GM23338 (cell line): ENCODE measurements at places on chromosomes 13 and 19.
A peak's percentile ranks its signal among the peaks of the same experiment; 100 is the strongest.

GRCh38 chr13:77919246-77919920 is 752 bp upstream of the EDNRB start:
- peak; percentile 69 for DNase-seq

GRCh38 chr19:46466536-46467196 is 4.7 kb downstream of the PNMA8A start:
- DNase-seq: no peak

DNA sequence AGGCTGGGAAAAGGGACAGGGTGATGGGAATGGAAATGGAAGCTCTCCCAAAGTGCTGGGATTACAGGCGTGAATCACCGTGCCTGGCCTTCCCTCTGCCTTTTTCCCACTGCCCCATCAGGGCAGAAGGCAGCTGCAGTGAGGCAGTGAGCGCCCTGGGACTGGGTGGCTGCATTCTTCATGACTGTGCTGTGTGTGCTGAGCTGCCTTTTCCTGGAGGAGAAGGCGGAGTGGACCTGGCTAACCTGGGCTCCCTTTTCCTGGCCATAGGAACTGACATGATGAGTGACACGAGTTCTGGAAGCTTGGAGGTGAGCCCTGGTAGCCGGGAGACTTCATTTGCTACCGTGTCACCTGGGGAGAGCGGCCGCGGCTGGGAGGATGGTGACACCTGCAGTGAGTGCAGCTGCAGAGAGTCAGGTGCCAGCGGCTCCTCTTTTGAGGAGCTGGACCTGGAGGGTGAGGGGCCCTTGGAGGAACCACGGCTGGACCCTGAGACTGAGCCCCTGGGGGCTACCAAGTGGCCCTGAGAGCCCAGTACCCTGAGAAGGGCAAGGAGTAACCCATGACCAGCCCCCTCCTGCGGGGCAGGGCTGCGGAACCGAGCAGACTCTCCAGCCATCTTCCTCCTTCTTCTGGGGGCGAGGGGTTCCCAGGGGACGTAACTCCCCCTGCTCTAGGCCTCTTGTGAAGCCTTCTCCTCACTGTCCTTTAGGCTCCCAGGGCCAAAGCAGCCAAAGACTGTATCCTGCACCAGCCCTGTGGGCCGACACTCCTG is 26.3 kb upstream of the ZNF492 start:
- DNase-seq: no peak

DNA sequence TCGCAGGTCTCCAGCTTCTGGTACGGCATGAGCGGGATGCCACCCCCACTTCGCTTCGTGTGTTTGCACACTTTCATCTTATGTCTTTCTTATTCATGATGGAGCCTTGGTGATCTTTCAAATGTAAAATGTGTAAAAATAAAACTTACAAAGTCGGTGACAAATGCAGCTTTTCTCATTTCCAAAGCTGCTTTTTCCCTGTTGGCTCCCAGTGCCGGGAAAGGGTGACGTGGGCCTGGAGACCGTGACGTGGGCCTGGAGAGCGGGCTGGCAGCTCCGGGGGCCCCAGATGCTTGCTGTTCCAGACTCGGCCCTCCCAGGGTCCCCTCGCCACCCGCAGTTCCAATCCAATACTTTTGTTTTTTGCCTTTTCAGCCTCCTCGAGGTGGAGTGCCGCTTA is 101.4 kb downstream of the KDM4B start:
- no peak for DNase-seq

- DNase-seq: no peak
Measured at GRCh38 chr13:75960538-75960994, 324.4 kb downstream of the LMO7 start.

DNA sequence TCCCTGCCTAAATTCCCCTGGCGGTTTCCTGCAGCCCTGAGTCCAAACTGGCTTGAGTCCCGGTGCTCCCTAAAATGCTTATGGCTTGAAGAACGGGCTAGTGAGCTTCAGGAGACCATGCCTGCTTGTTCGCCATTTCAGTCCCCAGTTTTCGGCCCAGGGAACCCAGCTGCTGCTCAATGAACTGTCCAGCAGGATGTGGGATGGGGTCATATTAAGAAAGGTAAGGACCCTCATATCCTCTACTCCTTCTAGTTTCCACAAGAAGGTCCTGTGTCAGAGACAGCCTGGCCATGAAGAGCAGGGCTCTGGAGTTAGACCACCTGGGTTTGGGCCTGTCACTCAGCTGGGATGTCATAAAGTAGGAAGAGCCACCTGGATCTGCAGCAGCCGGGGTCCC is 17.0 kb upstream of the SPC24 start:
- DNase-seq: no peak

DNA sequence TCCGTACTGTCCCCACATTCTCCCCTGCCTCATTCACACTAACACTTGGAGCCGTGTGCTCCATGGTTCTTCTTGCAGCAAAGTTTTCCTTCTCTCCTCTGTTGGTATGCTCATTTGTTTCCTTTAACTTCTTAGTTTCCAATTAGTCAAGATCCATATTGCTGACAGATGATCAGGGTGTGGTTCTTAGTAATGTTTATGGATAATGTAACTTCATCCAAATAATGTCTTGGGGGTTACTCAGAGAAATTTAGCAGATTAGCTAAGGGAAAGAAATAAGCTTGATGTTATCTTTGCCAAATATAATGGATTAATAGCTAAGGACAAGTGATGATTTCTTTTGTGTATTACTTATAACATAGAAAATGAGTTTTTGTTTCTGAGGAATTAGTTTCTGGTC is 174.4 kb downstream of the NUFIP1 start:
- DNase-seq: no peak

DNA sequence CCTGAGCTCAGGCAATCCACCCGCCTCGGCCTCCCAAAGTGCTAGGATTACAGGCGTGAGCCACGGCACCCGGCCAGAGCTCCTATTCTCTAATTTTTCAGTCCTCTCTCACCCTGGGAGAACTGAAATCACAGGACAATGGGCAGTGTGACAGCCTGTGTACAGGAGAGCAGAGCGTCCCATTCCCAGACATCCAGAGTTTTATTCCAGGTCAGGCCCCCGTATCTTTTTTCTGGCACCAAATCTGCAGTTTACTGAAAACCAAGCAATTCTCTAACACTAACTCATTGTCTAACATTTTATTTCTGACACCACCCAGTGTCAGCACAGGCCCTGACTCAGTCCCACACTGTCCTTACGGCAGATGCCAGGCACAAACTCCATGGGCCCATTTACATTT is 6.7 kb downstream of the ZNF708 start:
- DNase-seq: no peak

GRCh38 chr13:23578411-23579071 is 8.3 kb downstream of the TNFRSF19 start:
- peak; percentile 74 for DNase-seq

- DNase-seq: peak; percentile 30
Measured at GRCh38 chr13:109026266-109026665, 396.9 kb downstream of the MYO16 start.

DNA sequence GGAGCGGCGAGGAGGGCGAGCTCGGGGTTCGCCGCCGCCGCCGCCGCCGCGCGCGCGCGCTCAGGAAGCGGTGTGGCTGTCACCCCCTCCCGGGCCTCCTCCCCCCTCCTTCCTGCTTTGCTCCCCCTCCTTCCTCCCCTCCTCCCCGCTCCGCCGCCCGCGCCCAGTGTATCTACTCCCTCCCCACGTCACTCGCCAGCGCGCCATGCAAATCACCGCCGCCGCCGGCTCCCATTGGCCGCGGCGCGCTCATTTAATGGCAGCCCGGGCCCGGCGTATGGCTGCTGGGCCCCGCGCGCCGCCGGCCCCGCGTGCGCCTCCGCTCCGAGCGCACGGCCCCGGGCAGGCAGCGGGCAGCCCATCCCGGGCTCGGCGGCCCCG is 335 bp upstream of the SOX1 start:
- DNase-seq: peak; percentile 92

DNA sequence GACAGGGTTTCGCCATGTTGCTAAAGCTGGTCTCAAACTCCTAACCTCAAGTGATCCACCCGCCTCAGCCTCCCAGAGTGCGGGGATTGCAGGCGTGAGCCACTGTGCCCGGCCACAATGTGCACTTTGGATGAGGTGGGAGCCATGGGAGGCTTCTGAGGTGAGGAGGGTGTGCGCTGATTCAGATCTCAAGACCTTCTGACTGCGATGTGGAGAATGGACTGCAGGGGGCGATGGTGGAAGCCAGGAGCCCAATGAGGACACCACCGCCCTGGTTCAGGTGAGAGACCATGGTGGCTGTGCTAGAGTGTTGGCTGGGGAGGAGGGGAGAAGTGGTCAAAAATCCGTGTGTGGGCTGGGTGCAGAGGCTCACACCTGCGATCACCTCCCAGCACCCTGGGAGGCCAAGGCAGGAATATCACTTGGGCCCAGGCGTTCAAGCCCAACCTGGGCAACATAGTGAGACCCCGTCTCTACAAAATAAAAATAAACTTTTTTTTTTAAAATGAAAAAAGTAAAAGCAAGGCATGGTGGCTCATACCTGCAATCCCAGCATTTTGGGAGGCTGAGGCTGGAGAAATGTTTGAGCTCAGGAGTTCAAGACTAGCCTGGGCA is 5.6 kb downstream of the INAFM1 start:
- DNase-seq: peak; percentile 89

- no peak for DNase-seq
Measured at GRCh38 chr13:99296398-99296797, 10.8 kb downstream of the GPR183 start.

DNA sequence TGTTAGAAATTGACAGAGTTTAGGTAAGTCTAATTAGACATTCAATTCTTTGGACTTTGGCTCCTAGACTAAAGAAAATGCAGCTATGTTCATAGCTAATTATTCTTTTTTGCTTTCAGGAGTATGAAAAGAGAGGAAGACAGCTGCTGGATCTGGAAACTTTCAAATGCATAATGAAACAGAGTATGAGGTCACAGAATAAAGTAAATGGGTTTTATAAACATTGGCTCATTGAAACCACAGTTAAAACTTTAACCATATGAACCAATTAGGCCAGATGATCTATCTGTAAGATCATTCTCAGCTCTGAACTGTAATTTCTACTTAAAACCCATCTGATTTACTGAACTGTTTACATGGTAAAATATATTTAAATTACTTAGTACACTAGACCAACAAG is 82.7 kb downstream of the TEX26 start:
- DNase-seq: no peak

GRCh38 chr19:19580418-19580817 is 38.1 kb downstream of the PBX4 start:
- DNase-seq: no peak

DNA sequence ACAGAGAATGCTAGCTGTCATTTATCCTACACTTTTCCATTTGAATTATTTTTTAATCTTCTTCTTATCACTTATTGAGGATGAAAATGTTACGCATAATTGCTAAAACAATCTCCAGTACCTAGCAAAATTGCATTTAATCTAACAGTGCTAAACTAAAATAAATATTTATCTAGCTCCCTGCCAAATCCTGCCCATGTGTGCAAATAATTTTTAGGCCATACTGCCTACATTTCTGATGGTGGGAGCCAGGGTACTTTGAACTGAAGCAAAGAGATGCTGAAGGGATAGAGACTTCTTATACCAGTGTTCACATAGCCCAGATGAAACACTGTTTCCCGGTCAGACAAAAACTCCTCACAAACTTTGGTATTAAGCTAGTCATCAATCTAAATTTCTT is 1268.7 kb upstream of the PCDH20 start:
- DNase-seq: no peak

GRCh38 chr13:84524586-84524985 is 642.3 kb upstream of the SLITRK1 start:
- DNase-seq: no peak

GRCh38 chr19:469833-470232 is 9.0 kb upstream of the SHC2 start:
- no peak for DNase-seq

DNA sequence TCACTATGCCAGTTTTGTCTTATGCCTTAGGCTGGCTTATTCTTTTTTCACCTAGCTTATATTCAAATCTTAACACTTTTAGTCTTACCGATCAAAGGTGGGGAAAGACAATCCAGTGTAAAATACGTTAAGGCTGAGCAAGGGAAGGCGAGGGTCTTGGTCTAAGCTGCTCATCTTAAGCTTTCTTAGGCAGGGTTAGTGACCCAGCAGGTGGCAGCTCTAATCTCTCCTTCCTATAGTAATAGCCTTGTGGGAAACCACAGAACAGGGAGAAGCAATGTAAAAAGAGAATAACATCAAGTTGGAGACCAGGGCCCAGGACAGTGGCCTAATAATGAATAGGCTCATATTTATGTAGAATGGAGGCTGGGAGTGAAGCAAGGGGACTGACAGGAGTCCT is 45.9 kb downstream of the COG3 start:
- peak; percentile 10 for DNase-seq

- no peak for DNase-seq
Measured at GRCh38 chr13:91557328-91558090, 159.1 kb downstream of the GPC5 start.

DNA sequence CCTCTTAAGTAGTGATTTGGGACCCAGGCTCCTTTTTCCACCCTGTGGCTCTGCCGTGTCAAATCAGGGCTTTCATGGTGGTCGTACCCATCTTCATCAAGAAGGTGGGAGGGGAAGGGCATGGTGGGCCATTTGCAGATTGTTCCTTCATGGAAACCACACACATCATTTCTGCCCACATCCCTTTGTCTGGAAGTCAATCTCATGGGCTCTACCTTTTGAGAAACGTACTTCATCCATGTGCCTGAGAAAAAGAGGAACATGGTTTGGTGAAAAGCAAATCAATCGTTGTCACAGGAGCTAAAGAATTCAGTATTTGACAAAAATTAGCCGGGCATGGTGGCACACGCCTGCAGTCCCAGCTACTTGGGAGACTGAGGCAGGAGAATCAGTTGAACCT is 233.4 kb downstream of the FOXO1 start:
- DNase-seq: no peak

- DNase-seq: no peak
Measured at GRCh38 chr19:51789061-51789795, 5.7 kb upstream of the FPR3 start.

DNA sequence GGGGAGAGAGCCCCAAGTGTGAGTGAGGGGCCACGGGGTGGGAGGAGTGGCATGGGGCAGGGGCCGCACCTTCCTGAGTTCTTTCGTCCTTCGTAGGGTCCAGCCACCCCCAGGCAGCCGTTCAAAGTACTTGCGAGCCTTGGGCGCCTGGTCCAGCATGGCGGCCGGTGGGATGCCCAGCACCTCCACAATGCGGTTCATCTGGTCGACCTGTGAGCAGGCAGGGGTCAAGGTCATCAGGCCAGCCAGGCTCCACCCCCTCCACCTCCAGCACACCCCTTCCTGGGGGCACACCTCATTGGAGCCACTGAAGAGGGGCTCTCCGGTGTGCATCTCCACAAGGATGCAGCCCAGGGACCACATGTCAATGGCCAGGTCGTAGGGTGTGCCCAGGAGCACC is 6.7 kb downstream of the DYRK1B start:
- DNase-seq: no peak
